ENCODE measurements at places on chromosomes 13 and 19. TPM values are rescaled to one million over a fixed set of nuclear protein-coding genes. Genes with fewer than 3 reads are reported as not detected.

Gene LHB
- not detected for total RNA-seq

Gene IZUMO4
- total RNA-seq = 1.9 TPM

Gene CTU1
- 8.4 TPM for total RNA-seq

Gene SBK2
- total RNA-seq = not detected

Gene TSHZ3
- 26.6 TPM for total RNA-seq

Gene SYT5
- total RNA-seq = not detected

Gene IGLON5
- total RNA-seq = 0.28 TPM

Gene PALM3
- total RNA-seq = not detected

Gene ZNF541
- total RNA-seq = 1.2 TPM

Gene ATP1A3
- 0.55 TPM for total RNA-seq

Gene TEKTIP1
- not detected for total RNA-seq

Gene GFY
- not detected for total RNA-seq

Gene CAPN12
- 0.83 TPM for total RNA-seq

Gene ZNF554
- total RNA-seq = 3.1 TPM

Gene ZNF627
- total RNA-seq = 48.7 TPM

Gene CFAP97D2
- total RNA-seq = not detected

Gene ODAD3
- not detected for total RNA-seq

Gene PSMD8
- total RNA-seq = 116 TPM

Gene ATCAY
- not detected for total RNA-seq

Gene ZNF491
- total RNA-seq = 10.9 TPM

Gene CLDN10
- 19.5 TPM for total RNA-seq

Gene CLEC17A
- total RNA-seq = not detected

Gene RNF113B
- not detected for total RNA-seq

Gene PODNL1
- total RNA-seq = not detected

Gene TBXA2R
- total RNA-seq = not detected

Gene LTBP4
- 163 TPM for total RNA-seq

Gene MBD3L3
- not detected for total RNA-seq

Gene SOX1
- not detected for total RNA-seq

Measured in uterus (tissue), 4 donors.